Stimulated activated CD8-positive, alpha-beta memory T cell treated with anti-CD3 and anti-CD28 coated beads, Interleukin-4, amount 100 ng/mL, for 1 hour (primary cell): ENCODE measurements at places on chromosomes 5 and 9.

- no peak for DNase-seq
These were observed 975 bp downstream of the AGXT2 start for GRCh38 chr5:35046774-35047173.

DNA sequence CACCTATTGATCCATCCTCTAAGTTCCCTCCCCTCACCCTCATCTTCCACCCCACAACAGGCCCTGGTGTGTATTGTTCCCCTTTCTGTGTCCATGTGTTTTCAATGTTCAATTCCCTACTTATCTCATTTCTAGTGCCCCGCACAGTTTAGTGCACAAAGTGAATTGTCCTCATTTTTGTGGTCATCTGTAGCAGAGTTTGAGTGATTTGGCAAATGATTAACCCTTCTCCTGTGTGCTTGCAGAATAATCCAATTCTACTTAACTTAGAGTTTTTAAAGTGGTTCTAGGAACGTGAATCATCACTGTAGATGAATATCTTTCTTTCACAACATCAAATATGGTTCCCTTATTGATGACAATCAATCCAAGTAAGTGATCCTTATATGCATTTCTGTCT is 6.3 kb upstream of the HAPLN1 start:
- DNase-seq = no peak

- DNase-seq = no peak
These were observed 228.2 kb downstream of the TLE1 start for GRCh38 chr9:81461196-81461595.

GRCh38 chr5:148973455-148973854 is 89.4 kb downstream of the SH3TC2 start:
- no peak for DNase-seq

GRCh38 chr9:14226855-14227532 is 86.9 kb downstream of the NFIB start:
- no peak for DNase-seq

DNA sequence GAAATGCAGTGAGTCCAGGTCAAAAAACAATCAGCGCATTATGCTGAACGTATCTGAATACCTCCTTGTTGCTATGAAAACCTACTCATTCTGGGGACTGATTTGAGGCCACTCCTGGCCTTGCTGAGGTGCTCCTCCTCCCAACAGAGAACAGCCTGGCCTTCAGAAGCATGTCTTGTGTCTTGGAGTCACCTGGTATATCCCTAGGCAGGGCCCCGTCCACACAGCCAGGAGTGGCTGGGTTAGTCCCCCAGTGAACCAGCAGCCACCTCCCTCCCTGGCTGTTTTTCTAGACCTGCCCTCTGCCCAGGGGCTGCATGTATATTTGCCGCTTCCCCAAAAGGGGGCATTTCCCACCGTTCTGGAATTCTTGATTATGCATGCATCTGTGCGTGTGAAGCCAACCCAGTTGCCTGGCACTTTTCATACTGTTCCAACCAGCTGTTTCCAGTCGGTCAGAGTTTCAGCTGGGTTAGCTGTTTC is 99.2 kb upstream of the SPATA31C2 start:
- no peak for DNase-seq

GRCh38 chr9:125601961-125602360 is 105.0 kb downstream of the MAPKAP1 start:
- no peak for DNase-seq

GRCh38 chr9:95017661-95018060 is 291.2 kb downstream of the AOPEP start:
- no peak for DNase-seq

DNA sequence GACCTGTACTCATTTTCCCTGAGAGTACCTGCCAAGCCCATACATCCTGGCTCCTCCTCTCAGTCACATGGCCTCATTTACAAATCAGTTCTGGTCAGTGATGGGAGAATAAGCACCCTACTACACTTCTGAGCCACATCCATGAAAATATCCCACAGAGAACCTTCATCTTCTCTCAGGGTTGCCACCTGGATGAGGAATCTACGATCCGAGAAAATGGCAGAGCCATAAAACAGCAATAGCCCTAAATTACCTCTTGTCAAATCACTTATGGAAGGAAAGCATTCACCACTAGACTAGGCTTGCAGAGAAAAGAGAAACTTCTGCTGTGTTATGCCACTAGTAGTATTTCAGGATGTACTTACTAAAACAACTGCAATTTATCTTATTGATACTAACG is 324.8 kb downstream of the BNC2 start:
- DNase-seq = no peak

GRCh38 chr5:10063997-10064396 is 185.7 kb downstream of the ATPSCKMT start:
- no peak for DNase-seq

- no peak for DNase-seq
These were observed 53.7 kb downstream of the EXD3 start for GRCh38 chr9:137369061-137369787.

GRCh38 chr9:14652729-14653377 is 40.4 kb downstream of the ZDHHC21 start:
- DNase-seq = no peak
